GM20000 (cell line): ENCODE measurements at places on chromosomes 13 and 19.

- no peak for DNase-seq
Observed at GRCh38 chr19:46615966-46616365, 8.9 kb downstream of the PTGIR start.

- DNase-seq: no peak
Observed at GRCh38 chr19:5091018-5091683, 122.2 kb downstream of the KDM4B start.

- no peak for DNase-seq
Observed at GRCh38 chr19:55656552-55656951, 1.7 kb downstream of the U2AF2 start.

- DNase-seq: no peak
Observed at GRCh38 chr13:75633285-75633684, 2.8 kb upstream of the LMO7 start.

GRCh38 chr19:30682999-30683536, 310.9 kb downstream of the ZNF536 start:
- peak; percentile 80 for DNase-seq

- DNase-seq: peak; percentile 93
Observed at GRCh38 chr19:44748426-44749254, at the start of gene BCL3. BCL3 (plus strand) TSS chr19:44748708; CDS start chr19:44748791, 83 bp downstream.

- no peak for DNase-seq
Observed at GRCh38 chr19:46611776-46612175, 10.6 kb downstream of the CALM3 start.

GRCh38 chr19:12745166-12745897, 6.3 kb upstream of the BEST2 start:
- DNase-seq: no peak

- DNase-seq: no peak
Observed at GRCh38 chr19:31499281-31500196, 150.3 kb upstream of the TSHZ3 start.

DNA sequence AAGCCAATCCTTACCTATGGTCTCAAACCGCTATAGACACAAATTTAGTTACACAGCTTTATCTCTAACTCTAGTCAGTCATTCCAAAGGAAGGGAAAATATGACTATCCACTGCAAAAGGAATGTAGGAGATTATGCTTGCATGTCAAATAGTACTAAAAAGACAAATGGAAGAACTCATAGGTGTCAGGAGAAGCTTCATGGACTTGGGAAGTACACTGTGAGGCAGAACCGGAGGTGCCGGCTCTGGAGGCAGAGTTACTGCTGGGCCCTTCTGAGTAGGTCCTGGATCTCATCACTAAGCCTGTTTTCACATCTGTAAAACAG, 97.5 kb downstream of the FOXO1 start:
- DNase-seq: no peak

DNA sequence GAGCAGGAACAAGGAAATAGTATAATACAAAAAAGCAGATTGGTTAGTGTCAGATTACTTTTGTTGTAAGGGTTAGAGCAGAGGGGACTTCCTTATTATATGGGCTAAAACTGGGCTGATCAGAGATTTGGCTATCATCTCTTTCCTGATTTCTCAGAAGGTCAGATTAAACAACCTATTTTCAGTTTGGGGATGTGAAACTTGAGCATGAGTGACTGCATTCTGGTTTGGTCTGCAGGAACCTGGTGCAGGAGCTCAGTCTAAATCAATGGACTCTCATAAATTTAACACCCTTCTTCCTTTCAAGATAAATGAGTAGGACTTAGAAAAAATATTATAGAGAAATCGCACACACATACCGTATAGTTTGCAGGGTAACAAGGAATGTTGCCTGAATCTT, 12.9 kb upstream of the RFXAP start:
- no peak for DNase-seq

GRCh38 chr19:41302624-41303351, 7.2 kb upstream of the CCDC97 start:
- DNase-seq: peak; percentile 78

DNA sequence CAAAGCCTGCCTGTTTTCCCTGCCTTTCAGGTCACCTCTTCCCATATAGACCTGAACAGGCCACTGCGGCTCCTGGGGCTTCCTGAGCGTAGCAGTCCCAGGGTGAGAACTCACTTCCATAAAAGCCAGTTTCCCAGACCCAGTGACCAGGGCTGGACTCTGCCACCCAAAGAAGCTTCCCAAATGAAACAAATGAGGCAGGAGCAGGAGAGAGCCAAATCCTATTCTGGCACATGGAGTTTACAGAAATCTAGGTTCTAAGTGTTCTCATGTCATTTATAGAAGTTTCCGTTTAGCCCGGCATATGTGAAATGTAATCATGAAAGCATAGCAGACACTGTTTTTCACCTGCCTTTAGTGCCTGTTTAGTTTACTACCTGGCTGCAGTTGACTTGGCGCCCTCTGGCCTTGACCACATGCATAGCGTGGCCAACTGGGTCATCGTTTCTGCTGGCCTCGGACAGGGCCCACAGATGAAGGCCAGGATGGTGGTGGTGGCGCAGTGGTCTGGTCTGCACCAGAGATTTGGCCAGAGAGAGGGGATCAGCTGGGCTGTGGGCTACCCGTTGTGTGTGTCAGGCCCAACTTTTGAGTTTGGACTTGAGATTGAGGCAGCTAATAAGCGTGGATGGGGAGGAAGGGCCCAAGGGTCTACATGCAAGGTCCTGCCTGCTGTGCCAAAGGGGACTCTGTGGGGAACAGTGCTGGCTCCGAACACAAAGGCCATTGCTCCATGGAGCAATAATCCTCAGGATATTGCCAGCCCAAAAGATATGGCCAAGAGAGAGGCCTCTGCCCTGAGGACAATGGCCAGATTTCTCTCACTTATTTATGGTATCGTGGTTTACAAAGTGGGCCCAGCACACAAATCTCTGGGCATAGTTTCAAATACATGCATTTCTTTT, 43.3 kb downstream of the NFIX start:
- DNase-seq: no peak

- DNase-seq: no peak
Observed at GRCh38 chr19:46678110-46678732, 17.2 kb upstream of the DACT3 start.
